ENCODE measurements at places on chromosomes 16 and 17.

DNA sequence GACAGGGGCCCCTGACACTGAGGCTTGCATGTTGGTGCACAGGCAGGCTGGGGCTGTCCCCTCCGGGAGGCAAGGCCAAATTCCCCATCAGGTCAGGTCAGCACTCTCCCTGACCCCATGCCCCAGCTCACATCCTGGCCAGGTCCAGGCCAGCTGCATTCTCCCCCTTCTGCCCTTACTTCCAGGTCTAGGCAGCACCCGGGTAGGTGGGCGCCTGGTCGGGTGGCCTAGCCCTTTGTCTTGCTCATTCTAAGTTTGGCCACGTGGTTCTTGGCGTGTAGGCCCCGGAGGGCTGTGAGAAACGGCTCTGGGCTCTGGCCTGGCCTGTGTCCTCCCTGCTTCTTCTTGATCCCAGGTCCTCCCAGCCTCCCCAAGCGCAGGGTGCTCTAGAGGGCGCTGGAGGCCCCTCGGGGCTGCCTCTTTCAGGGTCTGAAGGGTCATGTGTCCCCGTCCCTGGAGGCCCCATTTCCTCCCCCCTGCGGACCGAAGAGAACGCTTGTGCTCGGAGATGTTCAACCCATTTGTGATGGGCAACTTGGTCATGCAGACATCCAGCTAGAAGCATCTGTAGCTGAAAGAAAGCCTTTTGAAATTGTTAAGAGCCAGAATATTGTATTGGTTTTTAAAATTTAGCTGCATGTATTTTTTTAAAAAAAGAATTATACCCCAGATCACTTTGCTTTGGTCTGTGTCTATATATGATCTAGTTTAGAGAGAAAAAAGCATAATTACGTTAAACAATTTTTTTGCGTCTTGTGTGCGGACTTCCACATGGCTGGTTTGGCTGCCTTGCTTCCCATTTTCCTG, 6.7 kb downstream of the BAHCC1 start:
- no peak for DNase-seq

DNA sequence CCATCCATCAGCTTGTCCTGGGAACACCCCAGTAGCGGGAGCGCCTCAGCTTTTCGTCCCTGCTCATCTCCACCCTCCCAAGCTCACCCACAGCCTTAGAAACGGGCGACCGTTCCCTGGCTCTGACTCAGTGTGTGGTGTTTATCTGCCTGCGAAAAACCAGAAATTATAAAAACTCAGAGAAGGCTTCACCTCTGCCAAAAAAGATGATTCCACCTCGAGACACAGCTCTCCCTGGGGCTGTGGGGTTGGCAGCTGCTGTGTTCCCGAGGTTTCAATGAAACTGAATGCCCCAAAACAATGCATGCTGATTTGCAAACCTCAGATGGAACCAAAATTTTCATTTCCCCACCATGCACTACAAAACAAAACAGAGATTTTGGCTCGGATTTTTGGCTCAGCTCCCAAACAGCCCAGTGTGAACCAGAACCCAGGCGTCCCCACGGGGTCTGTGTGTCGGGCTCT, 62.4 kb upstream of the MED9 start:
- DNase-seq: no peak

- no peak for DNase-seq
Measured at GRCh38 chr16:79083508-79084299, 516.8 kb downstream of the MAF start.

- DNase-seq: no peak
Measured at GRCh38 chr17:34006126-34006525, 249.0 kb upstream of the CCL2 start.

- DNase-seq: no peak
Measured at GRCh38 chr17:44354582-44355561, 8.8 kb downstream of the FAM171A2 start.

Data from chondrocyte (in vitro differentiated cells).